ENCODE measurements at places on chromosomes 1 and 21. TPM values are rescaled to one million over a fixed set of nuclear protein-coding genes. Genes with fewer than 3 reads are reported as not detected.

DNA sequence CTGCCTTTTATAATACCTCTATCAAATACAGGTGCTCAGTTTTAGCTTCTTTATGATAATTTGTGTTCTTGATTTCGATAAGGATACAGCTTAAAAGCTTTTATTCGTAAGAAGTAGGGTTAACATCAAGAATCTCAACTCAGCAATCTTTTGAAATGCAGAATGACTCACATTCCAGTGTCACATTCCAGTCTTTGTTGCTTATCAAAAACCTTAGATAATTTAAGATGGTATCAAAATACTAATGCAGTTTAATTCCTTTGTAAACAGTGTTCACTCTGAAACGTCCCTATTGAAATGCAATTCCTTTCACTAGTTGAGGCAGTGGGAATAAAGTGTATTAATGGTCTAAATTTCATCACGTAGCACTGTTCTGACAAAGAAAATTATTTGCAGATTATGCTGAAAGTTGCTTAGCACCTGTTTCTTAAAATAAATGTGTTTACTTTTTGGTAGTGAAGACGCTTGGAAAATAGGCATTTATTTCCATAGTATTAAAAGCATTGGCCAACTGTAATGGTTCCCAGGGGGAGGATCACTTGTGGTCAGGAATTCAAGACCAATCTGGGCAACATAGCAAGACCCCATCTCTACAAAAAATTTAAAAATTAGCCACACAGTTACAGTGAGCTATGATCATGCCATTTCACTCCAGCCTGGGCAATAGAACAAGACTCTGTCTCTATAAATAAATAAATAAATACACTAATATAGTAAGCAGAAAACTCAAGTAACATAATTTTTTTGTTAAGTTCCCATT is 10.1 kb upstream of the CNN3 start:
- no peak for DNase-seq

DNA sequence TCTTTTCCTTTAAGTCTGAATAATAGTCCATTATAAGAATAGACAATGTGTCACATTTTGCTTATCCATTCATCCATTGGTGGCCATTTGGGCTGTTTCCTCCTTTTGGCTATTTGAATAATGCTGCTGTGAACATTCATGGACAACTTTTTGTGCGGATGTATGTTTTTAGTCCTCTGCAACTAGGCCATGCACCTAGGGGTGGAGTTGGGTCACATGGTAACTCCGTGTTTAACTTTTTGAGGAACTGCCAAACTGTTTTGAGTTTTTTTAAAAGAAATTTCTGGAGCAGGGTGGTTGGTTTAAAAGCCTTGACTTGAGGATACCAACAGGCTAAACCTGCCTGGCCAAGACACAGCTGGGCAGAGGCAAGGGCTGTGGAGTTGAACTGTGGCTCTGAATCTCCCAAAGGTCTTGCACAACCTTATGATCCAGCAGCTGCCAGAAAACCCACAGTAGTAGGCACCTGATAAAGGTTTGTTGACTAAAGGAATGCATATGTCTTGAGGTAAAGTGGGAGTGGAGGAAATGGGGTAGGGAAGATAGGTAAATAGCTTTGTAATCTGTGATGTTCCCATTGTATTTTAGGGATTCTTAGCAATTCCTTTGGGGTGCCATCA is 5.6 kb upstream of the RPTN start:
- DNase-seq: no peak

DNA sequence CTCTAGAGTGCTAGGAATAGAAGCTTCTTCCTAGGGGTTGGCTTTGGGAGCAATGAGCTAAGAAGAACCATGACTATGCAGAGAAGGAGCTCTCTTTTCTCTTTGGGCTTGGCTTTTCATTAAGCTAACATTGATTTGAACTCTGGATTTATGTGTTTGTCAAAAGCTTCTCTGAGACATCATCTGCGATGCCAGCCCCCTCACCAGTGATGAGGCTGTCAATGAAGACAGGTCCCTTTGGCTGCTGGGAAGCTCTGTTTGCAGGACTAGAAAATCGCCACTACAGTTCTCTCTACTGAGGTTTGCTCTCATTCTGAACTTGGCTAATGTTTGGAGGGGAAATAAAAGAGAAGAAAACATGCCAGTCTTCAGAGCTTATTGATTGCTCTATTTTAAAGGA is 185.0 kb downstream of the PCP4 start:
- no peak for DNase-seq

DNA sequence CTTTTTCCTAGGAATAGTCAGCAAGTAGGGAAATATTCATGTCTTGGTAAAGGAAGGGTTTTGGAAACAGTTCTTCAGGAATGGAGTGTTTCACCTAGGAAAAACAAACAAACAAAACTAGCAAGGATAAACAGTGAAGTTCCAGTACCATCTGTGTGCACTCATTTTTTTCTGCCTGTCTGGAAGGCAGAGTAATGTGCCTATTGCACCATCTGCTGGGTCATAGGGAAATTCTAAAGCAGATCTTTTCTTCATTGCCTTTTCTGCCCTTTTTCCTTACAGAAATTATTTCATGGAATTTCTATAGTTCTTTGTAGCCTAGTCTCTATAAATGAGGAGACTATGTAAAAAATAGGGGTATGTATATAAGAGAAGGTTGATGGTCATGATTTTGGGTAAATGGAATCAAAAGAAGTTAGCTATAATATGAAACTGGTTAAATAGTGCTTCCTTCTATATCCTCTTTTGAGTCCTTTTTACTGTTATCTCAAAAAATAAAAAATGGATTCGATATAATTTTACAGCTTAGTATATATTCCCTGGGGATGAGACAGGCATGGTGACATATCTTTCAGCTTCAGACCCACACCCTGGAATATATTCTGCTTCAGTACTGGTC is 3.4 kb upstream of the HRNR start:
- DNase-seq: no peak

TNFRSF1B gene
- total RNA-seq: 153 TPM

RBP7 gene
- total RNA-seq: not detected

Measured in activated T-helper 2 cell treated with anti-CD3 and anti-CD28 coated beads, Interferon-gamma antibody, Interleukin-2, Interleukin-4, amounts not matched to agents 10 μg/mL and 5 μg/mL and 100 μg/mL, durations not matched to agents 14 hours and 24 hours and 36 hours (primary cell).